ENCODE measurements at places on chromosomes 7 and 10.
A peak's percentile ranks its signal among the peaks of the same experiment; 100 is the strongest.

DNA sequence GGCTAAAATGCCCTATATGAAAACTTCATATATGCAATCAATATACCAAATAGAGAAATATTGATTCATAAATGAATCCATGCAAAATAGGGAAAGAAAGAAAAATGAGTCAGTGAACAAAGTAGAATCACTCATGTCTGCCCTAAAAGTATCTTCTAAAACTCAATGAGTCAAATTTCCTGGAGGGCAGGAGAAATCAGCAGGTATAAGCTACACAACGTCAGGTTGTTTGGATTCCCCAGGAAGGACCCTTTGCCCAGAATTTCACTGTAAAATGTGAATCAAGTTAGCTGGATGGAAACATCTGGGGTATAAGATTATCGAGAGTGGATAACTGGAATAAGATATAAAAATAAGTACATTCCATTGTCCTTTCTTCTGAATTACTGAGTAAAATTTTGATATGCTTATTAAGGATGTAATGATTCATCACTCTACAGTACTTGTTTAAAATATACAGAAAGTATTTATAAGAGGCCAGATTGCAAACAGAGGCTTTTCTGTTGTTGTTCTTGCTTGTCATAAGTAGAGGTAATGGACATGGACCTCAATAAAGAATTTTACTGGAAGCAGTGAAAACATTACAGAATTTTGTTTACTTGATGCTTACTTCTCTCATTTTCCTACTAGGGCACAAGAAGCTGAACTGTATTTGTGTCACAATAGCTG, 99.0 kb downstream of the AGMO start:
- DNase-seq = no peak

DNA sequence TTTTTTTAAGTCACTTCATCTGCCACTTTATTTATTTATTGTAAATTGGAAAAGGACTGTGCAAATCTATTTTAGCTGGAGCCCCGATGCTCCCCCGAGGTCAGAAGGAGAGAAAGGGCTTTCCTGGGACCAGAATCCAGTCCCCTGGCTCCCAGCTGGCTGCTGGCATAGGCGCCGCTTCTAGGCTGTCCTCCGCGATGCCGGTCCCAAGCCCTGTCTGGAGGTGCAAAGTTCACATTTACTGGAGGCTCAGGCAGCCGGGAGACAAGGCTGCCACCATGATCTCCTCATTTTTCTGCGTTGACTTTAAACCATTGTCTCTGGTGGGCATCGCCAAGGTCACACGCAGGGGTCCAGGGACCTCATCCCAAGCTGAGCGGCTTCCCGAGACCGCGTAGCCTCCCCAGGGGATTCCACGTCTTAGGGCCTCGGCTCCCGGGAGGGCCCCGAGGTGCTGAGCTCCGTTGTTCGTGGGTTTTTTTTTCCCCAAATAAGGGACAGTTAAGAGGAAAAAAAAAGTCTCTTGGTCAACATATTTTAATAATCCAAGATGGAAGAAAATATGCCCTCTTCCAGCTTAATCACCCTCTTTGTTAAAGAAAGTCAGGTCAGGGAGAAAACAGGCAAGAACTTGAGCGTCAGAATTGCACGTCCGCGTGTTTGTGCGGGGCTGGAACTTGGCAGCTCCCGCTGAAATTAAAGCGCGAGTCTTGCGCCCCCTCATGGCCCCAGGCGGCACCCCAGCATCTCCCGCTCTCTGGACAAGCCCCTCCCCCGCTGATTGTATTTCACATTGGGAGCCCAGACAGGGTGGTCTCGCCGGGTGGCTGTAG, 11.9 kb downstream of the RGR start:
- peak; percentile 43 for DNase-seq

DNA sequence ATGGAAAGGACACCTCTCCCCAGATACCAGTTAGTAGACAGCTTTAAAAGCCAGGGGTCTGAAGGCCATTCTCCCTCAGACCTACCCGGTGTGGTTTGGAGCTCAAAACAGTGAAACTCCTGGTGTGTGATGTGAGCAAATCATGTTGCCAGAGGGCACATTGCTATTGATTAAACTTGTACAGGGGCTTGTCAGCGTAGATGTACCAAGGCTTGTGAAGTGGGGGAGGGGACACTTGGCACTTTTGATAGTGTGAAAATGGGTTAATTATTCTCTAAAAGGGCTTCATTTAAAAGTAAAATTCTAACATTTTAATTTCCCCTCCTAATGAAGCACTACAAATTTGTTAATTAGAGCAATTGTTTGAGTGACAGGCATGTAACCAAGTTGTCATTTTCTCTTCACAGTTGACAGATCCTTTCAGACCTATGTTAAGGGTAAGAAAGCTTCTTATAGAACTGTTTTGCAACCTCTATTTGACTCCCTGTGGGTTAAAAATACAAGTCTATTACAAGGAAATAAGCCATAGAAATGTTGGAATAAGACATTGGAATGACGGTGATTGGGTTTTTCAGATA, 356.9 kb upstream of the GALNT17 start:
- DNase-seq = no peak

DNA sequence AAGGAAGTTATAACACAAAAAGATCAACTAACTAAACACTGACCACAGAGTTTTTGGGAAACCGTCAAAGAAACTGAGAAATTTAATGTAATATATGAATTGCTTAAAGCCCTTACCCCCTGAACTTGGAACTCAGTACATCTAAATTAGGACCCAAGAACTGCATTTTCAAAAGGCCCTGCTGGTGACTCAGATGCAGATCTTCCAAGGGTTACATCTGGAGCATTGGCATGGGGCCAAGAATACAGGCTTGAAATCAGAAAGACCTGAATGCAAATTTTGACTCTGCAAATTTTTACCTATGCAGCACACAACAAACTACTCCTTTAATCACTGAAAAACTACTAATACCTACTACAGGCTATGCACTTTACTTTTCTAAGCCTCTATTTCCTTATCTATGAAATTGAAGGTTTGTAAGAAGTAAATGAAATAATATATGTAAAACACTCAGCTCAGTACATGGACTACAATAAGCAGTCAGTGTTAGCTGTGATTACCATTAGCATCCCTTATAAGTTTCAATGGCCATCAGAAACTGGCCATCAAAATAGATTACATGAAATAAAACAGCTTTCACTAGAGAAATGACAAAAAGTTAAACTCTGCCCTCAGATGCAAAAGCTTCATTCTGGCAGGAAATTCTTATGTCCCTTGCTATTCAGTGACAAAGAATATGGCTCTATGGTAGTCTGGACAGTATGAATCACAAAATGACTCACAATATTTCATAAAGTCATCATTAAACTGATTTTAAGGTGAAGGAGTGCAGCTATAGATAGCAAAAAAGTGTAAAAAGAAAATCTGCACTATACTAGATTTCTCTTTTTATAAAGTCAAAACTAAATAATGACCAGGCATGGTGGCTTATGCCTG, 43.6 kb downstream of the NSUN6 start:
- peak; percentile 8 for DNase-seq

DNA sequence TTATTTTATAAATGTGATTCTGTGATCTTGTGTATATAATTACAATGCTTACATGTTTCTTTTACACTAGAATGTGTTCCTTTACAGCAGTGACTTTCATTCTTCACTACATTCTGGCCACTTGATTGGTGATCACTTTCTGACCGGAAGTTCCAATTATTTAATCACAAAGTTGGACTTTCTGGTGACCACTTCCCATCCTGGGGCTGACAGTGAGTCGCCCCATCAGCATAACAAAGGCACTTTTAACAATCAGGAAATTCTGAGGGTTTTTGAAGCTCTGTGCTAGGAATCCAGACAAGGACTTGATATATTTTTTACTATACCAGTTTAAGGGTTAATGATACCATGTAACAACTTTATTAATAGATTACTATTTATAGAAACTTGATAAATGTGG, 282.3 kb upstream of the KAT6B start:
- no peak for DNase-seq

DNA sequence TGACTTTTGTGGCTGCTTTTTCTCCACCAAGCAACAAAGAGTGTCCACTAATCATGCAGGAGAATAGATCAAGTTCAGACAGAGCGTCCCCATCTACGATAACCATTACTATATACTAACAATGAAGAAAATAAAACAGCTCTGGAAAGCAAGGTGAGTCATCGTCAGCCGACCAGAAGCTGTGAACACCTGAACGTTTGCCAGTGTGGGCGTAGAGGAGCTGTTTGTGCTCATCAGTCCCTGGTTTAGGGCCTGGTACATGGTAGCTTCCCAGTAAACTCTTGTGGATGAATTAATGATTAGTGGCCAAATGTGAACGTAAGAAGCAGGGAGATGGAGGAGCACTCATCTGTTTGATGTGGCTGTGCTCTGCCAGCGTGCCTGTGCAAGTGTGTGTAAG, 180.7 kb downstream of the EVX1 start:
- no peak for DNase-seq

GRCh38 chr10:33125522-33126517, 167.8 kb upstream of the ITGB1 start:
- DNase-seq = peak; percentile 81

DNA sequence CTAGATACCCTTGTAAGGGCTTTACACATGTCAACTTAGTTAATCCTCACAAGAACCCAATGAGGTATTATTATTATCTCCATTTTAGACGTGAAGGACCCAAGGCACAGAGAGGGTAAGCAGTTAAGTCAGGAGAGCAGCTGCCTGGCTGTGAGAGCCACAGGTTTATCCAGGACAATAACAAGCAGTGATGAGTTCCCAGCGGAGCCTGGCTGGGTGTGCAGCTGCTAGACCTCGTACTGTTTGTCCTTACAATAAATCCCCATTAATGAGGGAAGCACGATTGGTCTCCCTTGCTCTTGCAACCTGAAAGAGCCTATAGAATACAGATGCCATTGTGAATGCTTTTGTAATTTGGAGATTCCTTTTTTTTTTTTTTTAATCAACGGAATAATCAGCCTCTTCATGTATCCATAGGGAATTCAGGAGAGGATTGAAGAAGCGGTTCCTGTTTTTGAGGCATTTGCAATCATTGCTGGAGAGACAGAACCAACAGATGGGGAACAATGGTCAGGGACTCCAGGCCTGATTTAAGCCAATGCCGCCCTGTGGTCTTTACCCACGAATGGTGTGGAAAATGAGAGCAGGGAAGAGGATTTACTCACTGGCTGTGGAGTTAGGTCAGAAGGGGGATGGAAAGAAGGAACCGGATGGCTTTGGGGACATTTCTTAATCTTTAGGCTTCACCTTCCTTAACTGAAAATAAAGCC, 12.3 kb upstream of the ASB4 start:
- no peak for DNase-seq

- no peak for DNase-seq
Measured at GRCh38 chr10:74071157-74071556, 73.2 kb downstream of the VCL start.

DNA sequence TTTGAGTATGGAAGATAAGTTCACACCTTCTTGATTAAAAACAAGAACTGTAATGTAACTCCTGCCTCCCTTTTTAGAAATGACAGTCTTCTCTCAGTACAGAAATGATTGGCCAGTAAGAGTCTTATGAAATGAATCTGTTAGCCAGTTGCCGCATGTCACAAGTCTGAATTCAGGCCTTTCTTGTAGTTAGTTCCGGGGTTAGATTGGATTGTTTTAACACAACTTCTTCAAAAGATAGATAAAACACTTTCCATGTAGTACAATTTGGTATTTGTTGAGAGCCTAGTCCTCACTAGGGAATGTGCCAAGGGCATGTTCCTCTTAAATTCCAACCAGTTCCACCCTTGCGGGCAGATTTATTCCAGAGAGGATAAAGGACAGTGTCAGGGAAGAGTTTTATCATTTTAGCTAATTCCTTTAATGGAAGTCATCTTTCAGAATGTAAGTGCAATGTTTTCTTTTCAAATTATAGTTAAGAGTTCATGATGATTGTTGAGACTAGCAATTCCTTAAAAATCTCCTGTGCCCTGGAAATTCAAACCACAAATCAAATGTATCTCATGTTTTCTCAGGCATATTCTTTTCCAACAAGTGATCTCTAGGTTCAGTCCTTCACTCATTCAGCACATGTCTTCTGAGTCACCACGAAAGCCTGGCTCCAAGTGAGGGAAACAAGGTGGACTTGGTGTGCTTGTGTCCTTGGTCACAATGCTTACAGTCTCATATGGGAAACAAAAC, 4.1 kb downstream of the FHIP2A start:
- peak; percentile 88 for DNase-seq

Measured in activated CD4-positive, alpha-beta T cell treated with anti-CD3 and anti-CD28 coated beads, Interleukin-2, amount 50 U/mL, for 16 hours (primary cell).